ENCODE measurements at places on chromosomes 4 and X.

DNA sequence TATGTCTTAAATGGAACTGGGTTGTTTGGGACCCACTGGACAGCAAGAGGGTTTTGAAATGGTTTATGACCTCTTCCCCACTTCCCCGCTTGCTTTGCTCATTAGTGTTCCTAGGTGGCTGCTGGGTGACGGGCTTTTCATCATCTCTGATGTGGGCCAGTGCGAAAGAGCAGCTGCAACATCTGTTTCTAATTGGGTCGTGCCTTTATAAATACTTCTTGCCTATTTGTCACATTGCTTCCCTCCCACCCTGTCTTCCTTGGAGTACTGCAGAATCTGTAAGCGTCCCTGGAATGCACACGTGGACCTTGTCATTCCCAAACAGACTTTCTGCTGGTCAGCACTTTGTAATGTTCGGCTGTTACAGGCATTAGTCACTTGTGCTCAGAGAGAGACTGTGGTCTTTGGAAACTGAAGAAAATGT is 35.2 kb downstream of the SEPTIN11 start:
- no peak for DNase-seq

GRCh38 chrX:122272011-122272410 is 912.1 kb upstream of the GRIA3 start:
- no peak for DNase-seq

DNA sequence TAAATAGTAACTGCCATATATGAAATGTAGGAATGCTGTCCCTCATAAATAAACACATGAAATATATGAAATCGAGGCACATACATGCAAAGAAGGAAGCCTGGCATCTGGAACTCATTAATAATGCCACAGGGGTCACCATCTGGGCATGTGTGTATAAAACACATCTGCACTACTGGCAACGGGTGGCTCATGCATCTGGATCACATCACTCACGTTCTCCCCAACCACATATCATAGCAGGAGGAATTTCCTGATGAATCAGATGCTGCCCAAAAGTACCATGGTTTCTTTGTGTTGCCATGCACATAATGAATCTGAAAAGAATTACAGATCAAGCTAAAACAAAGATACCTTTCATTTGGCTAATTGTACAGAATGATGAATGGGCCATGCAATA is 28.6 kb downstream of the RNF175 start:
- no peak for DNase-seq

- DNase-seq: no peak
Measured at GRCh38 chrX:22800360-22800759, 199.4 kb upstream of the DDX53 start.

- no peak for DNase-seq
Measured at GRCh38 chrX:25536307-25536970, 520.7 kb upstream of the ARX start.

GRCh38 chr4:36243355-36244256 is 708 bp downstream of the ARAP2 start:
- DNase-seq: no peak

DNA sequence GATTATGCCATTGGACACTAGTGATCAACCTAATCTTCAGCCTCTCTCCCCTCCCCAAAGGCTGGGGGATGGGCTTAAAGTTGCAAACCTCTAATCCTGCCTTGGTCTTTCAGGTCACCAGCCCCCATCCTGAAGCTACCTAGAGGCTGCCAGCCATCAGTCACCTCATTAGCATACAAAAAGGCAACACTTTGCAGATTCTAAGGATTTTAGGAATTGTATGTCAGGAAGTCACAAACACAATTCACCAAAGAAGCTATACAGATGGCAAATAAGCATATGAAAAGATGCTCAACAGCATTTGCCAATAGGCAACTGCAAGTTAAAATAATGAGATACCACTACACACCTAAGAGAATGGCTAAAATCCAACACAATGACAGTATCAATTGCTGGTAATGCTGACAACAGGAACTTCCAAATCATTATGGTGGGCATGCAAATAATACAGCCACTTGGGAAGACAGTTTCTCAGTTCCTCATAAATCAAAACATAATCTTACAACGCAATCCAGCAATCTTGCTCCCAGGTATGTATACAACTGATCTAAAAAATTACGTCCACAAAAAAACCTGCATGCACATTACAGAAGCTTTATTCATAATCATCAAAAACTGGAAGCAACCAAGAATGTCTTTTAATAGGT is 9.0 kb upstream of the PIM2 start:
- DNase-seq: no peak

DNA sequence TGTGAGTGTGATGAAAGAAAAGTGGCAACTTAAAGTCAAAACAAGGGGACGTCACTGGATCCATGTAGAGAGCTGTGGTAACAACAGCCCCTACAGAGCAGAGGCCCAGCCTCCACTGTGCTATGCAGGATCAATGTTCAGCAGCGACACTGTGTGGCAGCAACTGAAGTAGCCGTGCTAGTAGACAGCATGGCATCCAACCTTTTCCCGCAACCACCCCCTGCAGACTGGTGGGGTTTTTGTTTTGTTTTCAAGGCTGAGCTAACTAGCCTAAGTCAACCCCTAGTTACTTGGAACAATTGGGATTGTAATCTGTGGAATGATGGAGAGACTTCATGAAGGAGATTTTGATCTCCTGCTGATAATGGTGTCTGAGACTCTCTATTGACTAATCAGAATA is 44.4 kb upstream of the PPARGC1A start:
- no peak for DNase-seq

DNA sequence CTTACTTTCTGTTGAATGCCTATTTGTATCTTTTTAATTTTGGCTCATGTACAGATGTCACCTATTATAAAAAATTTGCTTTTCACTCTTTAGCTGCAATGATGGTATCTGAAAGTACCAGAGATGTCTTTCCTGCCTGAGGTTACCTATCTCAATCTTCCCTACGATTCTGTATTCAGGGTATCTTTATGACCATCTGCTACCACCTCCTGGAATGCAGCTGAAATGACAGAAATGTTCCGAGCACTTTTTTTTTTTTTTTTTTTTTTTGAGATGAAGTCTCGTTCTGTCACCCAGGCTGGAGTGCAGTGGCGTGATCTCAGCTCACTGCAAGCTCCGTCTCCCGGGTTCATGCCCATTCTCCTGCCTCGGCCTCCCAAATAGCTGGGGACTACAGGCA is 136.4 kb downstream of the REPS2 start:
- no peak for DNase-seq

- DNase-seq: no peak
Measured at GRCh38 chr4:109294006-109294405, 8.5 kb downstream of the COL25A1 start.

GRCh38 chr4:57156242-57156990 is 46.2 kb upstream of the IGFBP7 start:
- DNase-seq: no peak

DNA sequence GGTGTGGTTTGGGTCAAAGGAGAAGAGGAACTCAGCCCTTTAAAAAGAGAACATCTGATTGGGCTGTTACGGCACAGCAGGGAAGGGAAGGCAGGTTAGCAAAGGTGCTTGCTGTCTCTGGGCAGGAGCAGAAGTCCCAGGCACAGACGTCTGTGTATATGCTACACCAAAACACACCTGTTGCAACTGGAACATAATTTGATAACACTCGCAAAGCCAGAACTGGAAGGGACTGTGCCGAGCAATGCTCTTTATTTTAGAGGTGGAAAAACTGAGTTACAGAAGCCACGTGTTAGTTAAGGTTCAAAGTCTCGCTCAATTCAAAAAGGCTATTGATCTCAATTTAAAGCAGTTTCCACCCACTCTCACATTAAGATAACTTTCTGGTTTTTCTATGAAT is 2.2 kb upstream of the FAM114A1 start:
- no peak for DNase-seq

DNA sequence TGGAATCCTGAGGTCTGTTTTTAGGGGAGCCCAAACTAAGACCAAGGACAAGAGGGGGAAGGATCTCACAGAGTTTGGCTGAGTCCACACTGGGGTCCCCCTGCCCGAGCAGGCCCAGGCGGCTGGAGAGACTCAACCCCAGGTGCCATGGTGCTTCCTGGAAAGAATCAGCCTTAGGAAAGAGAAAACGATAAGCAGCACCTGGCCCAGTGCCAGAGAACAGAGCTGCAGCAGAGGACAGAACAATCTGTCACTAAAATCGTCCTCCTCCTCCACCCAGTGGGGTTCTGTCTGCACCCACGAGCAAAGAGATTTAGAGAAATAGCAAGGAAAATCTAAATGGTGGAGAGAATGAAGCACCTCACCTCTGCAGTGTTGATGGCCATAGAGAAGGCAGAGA is 470.5 kb downstream of the BCOR start:
- no peak for DNase-seq

DNA sequence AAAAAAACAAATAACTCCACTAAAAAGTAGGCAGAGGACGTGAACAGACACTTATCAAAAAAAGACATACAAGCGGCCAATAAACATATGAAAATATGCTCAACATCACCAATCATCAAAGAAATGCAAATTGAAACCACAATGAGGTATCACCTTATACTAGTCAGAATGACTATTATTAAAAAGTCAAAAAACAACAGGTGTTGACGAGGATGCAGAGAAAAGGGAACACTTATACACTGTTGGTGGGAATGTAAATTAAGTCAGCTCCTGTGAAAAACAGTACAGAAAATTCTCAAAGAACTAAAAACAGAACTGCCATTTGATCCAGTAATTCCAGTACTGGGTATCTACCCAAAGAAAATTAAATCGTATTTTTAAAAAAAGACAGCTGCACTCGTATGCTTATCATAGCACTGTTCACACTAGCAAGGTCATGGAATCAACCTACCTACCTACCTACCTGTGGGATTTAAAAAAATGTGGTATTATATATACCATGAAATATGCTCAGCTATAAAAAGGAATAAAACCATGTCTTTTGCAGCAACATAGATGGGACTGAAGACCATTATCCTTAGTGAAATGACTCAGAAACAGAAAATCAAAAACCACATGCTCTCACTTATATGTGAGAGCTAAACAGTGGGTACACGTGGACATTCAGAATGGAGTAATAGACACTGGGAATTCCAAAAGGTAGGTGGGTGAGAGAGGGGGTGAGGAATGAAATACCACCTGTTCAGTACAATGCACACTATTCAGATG is 24.8 kb upstream of the PTPN13 start:
- DNase-seq: no peak

DNA sequence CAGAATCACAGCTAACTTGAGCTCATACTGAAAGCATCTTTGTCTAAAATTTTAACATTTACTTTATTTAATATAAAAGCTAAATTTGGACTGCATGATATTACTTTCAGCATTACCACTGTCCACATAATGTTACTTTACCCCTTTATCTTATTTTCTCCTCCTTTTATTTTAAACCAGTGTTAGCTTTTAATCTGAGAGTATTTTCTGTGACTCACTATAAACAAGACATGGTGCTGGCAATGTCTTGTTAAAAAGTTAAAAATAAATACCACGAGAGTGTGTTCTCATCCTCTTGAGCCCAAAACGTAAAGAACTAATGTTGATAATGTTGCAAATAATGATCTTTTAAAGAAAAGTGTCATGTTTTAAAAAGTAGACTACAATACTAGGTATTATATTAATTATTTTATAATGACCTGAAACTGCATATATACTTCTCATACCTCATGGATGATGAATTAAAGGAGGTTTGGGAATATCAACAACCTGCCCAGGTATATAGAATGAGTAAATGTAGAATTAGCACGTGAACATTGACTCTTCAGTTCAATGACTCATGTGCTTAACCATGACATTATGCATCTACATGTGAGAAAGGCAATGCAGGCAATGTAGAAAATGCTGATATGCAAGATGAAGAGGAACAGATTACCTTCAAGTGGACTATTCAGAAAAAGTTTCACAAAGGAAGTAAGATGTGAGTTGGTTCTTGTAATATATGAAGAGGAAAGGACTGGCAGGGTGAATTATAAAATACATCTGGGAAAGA is 454.1 kb upstream of the ADGRL3 start:
- no peak for DNase-seq

DNA sequence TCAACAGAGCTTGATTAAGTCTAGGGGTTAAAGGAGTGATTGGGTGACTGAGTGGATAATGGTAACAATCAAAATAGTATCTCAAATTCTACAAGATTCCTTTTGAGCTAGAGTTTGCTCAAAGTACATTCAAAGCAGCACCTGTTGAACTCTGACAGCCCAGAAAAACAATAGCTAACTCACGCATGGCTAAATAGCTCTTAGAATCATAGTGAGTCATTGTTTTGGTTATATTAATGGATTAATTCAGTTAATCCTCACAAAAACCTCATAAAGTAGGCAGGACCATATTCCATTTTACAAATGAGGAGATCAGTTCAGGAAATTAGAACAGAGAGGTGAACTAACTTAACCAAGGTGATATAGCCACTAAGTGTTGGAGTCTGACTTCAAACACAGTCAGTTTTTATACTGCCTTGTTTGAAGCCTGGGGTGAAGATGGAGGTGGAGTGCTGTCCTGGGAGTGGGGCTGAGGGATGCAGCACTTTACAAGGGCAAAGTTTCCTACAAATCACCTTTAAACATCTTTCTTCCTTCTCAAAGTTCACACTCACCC is 35.9 kb upstream of the PPM1K start:
- no peak for DNase-seq

GRCh38 chr4:87057835-87058355 is 123.1 kb downstream of the AFF1 start:
- DNase-seq: no peak

DNA sequence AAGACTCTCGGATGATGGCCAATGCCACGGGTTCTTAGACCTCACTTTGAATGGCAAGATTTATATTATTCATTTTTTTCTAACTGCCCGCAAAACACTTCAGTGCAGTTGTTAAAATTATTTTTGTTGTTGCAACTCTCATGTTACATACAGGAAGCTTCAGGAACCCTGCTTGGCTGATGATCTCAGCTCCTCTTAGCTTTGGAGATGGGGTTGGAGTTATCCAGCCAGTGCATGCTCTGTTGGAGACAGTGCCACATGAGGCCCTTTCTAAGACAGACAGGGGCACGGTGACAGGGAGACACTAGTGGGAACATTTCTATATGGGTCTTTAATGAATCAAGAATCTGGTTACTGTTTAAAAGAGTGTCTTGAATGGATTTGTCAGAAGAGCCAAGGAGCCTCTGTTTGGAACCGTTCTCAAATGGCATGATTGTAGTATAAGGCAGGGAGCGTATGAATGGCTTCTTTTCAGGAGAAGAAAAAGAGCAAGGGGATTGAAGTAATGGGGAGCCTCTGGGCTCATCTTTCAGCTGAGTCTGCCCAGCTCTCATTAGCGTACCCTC is 61.9 kb upstream of the ENPP6 start:
- DNase-seq: no peak

GRCh38 chrX:84747516-84747915 is 245.3 kb upstream of the HDX start:
- no peak for DNase-seq

Measured in GM12891 (cell line).